Stimulated activated CD8-positive, alpha-beta memory T cell treated with anti-CD3 and anti-CD28 coated beads, Interleukin-7, amount 100 ng/mL, for 24 hours (primary cell): ENCODE measurements at places on chromosomes 6 and 20.
A peak's percentile ranks its signal among the peaks of the same experiment; 100 is the strongest.

- no peak for DNase-seq
Measured at GRCh38 chr6:1263039-1263849, 48.7 kb upstream of the FOXQ1 start.

DNA sequence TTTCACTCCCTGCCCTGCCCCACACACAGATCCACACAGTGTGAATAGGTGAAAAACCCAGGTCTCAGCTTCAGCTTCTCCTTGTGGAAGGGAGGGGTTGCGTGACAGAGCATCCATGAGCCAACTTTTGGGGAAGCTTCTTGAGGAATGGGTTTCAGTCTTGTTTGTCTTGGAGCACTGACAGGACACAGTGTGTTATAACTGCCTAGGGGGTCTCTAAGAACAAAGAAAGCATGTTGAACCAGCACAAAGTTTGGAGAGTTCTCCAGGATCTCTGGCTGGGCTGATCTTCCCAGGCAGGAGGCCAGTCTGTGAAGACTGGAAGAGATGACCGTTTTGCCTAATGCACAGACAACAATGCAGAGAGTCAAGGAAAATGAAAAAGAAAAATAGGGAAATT is 164.5 kb downstream of the COL12A1 start:
- no peak for DNase-seq

- DNase-seq = no peak
Measured at GRCh38 chr6:57242505-57242904, 20.4 kb upstream of the RAB23 start.

DNA sequence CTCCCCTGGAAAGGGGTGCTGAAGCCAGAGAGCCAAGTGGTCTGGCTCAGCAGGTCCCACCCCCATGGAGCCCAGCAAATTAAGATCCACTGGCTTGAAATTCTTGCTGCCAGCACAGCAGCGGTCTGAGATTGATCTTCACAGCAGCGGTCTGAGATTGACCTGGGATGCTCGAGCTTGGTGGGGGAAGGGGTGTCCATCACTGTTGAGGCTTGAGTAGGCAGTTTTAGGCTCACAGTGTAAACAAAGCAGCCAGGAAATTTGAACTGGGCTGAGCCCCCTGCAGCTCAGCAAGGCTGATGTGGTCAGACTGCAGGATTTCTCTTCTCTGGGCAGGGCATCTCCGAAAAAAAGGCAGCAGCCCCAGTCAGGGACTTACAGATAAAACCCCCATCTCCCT is 41.3 kb upstream of the B3GAT2 start:
- no peak for DNase-seq

DNA sequence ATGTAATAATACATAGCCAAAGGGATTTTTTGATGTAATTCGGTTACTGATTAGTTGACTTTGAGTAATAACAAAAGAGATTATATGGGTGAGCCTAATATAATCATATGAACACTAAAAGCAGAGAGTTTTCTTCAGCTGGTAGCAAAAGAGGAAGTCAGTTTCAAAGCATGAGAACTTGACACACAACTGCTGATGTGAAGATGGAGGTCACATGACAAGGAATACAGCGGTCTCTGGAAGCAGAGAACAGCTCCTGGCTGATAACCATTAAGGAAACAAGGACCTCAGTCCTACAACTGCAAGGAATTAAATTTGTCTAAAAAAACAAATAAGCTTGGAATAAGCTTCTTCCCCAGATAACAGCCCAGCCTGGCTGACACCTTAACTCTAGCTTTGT is 154.5 kb upstream of the PRND start:
- no peak for DNase-seq

GRCh38 chr6:104644848-104645247 is 214.9 kb downstream of the HACE1 start:
- no peak for DNase-seq

GRCh38 chr20:16599257-16599656 is 26.0 kb upstream of the KIF16B start:
- no peak for DNase-seq

DNA sequence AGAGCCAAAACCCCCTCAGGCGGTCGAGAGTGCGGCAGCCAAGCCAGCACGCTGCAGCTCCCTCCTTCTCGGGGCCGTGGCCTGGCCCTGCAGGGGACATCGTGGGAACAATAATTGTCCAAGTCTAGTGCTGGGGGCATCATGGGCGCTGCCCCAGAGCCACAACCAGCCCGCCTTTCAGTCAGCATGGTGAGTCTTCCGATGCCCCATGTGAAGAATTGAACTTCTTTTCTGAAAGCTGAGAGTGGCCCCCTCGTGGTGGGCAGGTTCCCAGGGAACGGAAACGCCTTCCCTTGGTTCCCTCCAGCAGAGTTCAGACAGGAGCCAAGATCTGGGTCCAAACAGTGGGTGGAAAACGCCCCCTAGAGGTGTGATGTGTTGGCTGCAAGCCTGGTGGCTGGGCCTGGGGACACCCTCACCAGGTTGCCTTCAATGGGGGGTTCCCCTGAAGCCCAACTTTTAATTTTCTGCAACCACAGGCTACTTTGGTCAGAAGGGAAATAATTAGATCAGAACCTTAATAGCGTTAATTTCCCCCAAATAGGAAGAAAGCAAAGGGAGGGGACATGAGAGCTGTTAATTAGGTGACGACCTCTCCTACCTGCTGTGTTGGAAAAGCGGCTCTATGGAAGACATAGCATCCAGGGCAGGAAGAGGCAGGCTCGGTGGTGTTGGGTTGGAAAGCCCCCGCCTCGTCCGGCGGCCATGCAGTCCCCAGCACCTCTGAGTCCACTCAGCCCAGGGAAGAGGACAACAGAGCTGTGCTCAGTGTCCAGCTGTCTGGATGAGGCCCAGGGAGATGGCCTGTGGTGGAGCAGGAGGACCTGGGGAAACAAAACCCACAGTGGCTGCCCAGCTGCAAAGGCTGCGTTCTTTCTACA is 4.7 kb upstream of the MRGBP start:
- peak; percentile 47 for DNase-seq

GRCh38 chr6:4873928-4874327 is 97.7 kb downstream of the CDYL start:
- no peak for DNase-seq

- DNase-seq = no peak
Measured at GRCh38 chr20:34850969-34851368, 21.7 kb downstream of the GGT7 start.

GRCh38 chr20:60254901-60255411 is 296.7 kb downstream of the CDH26 start:
- DNase-seq = no peak

GRCh38 chr20:7348253-7348652 is 580.8 kb downstream of the BMP2 start:
- DNase-seq = no peak

- no peak for DNase-seq
Measured at GRCh38 chr6:79706527-79706926, 75.4 kb downstream of the SH3BGRL2 start.

- DNase-seq = no peak
Measured at GRCh38 chr6:43107344-43108062, 31.4 kb downstream of the PTK7 start.

DNA sequence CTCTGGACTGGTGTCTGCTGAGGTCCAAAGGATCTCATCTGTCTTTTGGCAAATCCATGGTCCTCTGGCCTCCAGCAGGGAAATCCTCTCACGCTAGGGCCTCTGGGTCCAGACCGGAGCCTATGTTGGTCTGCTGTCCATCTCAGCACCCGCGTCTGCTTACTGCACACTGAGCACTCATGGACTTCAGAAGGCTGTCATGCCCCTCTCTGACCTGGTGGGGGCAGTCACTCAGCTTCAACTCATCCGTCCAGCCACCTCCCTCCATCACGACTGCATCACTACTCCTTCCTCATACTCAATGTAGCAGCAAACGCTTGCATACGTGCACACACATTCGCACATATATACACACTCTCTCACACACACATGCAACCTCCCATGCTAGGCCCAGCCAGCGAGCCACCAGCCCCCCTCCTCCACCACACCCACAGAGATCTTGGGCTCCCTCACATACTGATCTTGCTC is 33.3 kb downstream of the GABRR2 start:
- peak; percentile 11 for DNase-seq

- no peak for DNase-seq
Measured at GRCh38 chr20:9515741-9516233, 1.4 kb downstream of the LAMP5 start.
